ENCODE measurements at places on chromosomes 7 and 10. TPM values are rescaled to one million over a fixed set of nuclear protein-coding genes. Genes with fewer than 3 reads are reported as not detected.
A peak's percentile ranks its signal among the peaks of the same experiment; 100 is the strongest.

- DNase-seq: no peak
These were observed 109.0 kb downstream of the LRMDA start for GRCh38 chr10:75540357-75540966.

DNA sequence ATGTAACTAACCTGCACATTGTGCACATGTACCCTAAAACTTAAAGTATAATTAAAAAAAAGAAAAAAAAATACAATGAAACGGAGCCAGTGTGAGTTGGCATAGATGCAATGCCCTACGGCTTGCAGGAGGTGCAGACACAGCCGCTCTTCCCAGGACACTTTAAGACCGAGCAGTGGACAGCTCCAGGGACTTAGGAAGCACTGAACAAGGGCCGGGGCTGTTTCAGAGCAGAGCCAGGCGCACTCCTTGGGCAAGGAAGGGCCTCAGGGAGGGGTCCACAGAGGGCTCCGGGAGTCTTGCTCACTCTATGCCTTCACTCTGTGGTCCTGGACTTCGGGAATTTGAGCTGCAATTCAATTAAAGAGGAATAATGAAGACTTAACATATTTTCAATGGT, 355.3 kb downstream of the TCERG1L start:
- no peak for DNase-seq

- no peak for DNase-seq
These were observed 179.9 kb downstream of the NRP1 start for GRCh38 chr10:33154590-33154989.

GRCh38 chr7:95209276-95209675, 115.1 kb downstream of the PON1 start:
- no peak for DNase-seq

- no peak for DNase-seq
These were observed 121.6 kb upstream of the LYZL2 start for GRCh38 chr10:30750971-30751677.

DNA sequence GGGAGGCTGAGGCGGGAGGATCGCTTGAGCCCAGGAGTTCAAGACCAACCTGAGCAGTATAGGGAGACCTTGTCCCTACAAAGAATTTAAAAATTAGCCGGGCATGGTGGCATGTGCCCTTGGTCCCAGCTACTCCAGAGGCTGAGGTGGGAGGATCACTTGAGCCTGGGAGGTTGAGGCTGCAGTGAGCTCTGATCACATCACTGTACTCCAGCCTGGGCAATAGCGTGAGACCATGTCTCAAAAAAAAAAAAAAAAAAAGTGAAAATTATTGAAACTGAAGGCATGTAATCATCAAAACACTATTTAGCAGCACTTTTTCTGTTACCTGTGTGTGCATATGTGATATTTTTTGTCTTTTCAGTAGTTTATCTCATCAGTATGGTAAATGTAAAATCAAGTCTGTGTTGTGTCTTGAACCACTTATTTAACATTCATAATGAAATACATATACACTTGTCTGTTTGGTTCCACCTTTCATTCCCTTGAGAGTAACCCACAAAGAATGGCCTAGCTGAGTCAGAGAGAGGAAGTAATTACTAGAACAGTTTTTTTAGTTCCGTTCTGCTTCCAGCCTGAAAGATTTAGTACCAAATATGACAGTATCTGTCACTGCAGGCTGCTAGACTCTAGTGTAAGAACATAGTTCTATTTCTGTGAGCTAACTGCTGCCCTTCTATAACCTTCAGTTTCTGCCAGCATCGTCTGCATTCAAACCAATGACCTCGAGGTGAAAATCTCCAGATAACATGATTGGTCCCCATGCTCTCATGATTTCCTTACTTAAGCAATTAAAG, 68.6 kb downstream of the MMRN2 start:
- DNase-seq: peak; percentile 79

GRCh38 chr7:112205343-112206237, 609 bp downstream of the DOCK4 start:
- peak; percentile 57 for DNase-seq

DNA sequence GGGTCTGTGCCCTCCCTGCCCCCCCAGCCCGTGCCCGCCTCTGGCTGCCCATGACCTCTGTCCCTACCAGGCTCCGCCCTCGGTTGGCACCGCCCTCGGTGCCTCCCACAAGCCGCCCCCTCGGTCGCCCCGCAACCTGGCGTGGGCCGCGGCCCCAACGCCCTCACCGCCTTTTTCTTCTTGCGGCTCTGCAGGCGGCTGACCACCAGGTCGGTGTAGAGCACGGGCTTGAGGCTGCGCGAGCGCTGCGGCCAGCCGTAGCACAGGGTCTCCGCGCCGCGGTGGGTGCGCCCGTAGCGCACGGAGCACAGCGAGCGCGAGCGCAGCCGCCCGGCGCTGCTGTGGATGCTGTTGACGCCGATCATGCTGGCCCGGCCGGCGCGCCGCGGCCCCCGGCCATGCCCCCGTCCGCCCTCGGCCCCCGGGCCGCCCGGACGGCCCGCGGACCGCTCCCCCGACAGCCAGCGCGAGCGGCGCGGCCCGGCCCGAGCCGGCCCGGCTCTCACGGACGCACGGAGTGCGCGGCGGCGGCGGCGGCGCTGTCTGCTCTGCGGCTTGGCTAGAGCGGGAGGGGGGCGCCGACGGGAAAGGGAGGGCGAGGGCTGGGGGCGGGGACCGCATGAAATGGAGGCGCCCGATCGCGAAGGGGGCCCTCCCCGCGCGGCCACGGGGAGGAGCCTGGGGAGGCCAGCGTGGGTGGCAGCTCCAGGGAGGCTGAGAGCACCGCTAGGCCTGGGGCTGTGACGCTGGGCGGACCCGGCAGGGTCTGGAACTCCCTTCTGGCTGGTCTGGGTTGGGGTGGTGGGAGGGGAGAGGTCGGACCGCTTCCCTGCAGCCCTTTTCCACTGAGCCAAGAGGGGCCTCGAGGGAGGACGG, 9.6 kb downstream of the PSD start:
- no peak for DNase-seq

DNA sequence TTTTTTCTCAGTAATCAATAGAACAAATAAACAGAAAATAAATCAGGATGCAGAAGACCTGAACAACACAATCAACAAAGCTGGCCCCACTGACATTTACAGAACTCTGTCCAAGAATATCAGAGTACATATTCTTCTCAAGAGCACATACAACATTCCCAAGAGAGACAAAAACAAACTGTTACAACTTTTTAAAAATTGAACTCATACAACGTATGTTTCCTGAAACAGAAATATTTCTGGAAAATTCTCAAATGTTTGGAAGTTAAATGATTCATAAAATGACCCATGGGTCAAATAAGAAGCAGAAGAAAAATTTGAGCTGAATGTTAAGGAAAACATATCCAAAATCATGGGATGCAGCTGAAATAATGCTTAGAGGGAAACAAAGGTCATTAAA, 93.9 kb upstream of the VIPR2 start:
- DNase-seq: no peak

GRCh38 chr7:108592646-108593201, 23.1 kb downstream of the DNAJB9 start:
- peak; percentile 27 for DNase-seq

DNA sequence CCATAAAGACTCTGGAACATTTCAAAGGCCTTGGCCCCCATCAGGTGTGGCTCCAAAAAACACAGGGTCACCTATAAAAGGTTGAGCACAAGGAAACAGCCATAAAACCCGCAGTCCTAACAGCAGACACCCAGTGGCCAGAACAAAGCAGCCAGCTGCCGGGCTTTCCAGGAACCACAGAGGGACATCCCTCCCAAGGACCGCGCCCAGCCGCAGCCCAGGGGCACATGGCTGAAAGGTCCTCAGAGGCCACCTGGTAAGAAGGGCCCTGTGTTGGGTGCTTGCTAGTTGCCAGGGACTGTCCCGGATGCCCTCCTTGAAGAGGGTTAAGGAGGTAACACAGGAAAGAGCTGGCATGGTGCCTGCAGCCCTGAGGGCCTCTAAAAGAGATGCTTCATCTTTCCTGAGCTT, 32.7 kb downstream of the KCNMA1 start:
- DNase-seq: no peak

DNA sequence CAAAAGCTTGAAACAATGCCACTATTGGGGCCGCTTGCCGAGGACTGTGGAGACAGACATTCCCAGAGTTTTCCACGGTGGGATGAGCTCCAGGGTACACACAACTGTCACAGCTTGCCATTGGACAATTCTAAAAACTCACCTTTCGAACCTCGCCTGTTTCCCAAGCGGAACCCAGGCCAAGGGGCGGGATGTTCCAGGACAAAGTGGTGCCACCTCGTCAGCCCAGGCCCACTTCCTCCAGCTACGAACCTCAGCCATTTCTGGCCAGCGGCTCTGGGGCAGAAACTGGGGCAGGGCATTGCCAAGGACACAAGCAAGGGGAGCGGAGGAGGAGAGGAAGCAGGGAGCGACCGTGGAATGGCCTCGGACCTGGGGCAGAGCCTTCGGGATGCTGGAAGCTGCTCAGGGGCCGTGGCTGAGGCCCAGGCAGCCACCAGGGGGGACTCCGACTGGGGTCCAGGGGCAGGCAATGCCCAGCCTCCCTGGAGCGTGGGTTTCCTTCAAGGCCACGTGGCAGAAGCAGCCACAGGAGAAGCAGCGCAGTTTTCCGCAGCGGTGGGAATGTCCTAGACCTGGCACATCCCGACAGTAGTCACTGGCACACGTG, 44.7 kb upstream of the INSIG1 start:
- DNase-seq: no peak

- DNase-seq: no peak
These were observed 11.5 kb upstream of the NPFFR1 start for GRCh38 chr10:70295321-70295720.

- no peak for DNase-seq
These were observed 33.1 kb upstream of the RPA3 start for GRCh38 chr7:7751243-7752092.

DNA sequence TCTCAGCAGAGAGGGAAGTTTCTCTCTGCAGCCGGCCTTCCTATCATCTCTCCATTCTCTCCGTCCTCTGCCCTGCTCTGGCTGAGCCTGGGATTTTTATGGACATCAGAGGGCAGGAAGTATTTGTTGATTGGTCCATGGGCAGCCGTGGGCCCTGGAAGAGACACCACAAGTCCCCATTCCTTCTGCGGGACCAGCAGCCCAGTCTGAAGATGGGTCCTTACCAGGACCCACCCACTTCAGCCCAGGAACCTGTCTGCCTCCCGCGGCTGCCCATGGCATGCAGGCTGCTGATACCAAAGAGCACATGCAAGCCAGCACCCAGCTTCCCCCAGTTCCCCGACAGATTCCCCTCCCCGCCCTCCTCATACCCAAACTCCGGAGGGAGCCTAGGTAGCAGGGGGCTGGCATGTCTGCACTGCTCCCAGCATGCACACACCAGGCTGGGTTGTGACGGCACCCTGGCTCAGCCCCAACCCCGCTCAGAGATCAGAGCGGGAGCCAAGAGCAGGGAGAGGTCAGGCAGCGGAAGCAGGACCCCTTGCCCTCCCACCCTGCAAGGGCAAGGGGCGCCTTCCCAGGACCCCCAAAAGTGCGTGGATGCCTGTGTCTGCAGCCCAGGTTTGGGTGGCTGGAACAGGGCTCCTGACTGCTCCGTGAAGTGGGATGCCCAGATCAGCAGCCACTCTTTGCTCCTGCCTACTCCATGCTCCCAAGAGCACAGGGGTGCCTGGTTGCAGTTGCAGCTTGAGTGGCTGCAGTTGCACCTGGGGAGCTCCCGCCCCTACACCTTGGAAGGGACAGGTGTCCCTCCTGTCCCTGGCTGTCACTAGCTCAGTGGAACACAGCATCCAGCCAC, 538.6 kb upstream of the POT1 start:
- DNase-seq: no peak

DNA sequence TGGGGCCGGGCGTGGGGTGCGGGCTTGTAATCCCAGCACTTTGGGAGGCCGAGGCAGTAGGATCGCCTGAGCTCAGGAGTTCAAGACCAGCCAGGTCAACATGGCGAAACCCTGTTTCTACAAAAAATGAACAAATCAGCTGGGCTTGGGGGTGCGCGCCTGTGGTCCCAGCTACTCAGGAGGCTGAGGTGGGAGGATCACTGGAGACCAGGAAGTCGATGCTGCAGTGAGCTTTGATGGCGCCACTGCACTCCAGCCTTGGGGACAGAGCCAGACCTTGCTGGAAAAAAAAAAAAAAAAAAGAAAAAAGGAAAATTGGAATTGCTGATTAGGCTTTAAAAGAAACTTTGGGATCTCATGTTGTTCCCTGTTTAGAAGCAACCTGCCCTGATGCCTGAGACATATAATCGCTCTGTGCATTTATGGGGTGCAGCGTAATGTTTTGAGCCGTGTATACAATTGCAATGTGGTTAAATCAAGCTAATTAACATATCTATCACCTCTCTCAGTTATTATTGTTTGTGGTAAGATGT, 851 bp downstream of the AKR1E2 start:
- DNase-seq: no peak

DNA sequence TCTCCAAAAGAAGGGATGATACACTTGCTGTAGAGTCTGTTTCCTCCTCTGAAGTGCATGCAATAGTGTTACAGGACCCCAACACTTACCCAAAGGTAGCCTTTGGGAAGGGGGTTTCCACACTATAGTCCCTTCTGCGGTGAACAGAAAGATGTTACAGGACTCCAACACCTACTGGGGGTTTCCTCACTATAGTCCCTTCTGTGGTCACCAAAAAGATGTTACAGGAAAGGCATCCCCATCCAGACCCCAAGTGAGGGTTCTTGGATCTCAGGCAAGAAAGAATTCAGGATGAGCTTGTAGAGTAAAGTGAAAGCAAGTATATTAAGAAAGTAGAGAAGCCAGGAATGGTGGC, 69.2 kb upstream of the PIK3CG start:
- DNase-seq: no peak

- no peak for DNase-seq
These were observed 80.8 kb downstream of the HIBADH start for GRCh38 chr7:27581906-27582305.

DNA sequence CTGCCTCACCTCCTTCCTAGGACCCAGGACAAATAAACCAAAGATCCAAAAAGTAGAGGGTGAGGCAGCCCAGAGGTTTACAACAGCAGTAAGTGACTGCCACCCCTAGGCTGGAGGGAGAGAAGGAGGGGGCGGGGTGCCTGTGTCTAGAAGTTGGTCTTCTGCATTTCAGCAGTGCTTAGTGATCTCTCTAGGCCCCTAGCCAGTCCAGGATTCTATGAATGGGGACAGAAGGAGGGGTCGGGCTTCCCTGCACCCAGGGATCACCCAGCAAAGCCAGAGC, 62.8 kb upstream of the KDM7A start:
- no peak for DNase-seq

The SYT15 gene
- total RNA-seq: 0.08 TPM

The WIPF3 gene
- not detected for total RNA-seq

The CNPY1 gene
- not detected for total RNA-seq

The TRIM73 gene
- total RNA-seq: not detected

The PUS7 gene
- total RNA-seq: 25.8 TPM

The BLOC1S2 gene
- 70.4 TPM for total RNA-seq

The SERPINE1 gene
- 187 TPM for total RNA-seq

The PHKG1 gene
- 0.10 TPM for total RNA-seq

Measured in HT1080 (cell line).